Endodermal cell (in vitro differentiated cells): ENCODE measurements at places on chromosomes 16 and 17.
A peak's percentile ranks its signal among the peaks of the same experiment; 100 is the strongest.

- DNase-seq: no peak
These were observed 342.4 kb upstream of the TBX2 start for GRCh38 chr17:61057257-61057656.

GRCh38 chr16:85819245-85819644 is 19.8 kb downstream of the COX4I1 start:
- peak; percentile 98 for DNase-seq

- DNase-seq: no peak
These were observed 104.1 kb upstream of the CORO6 start for GRCh38 chr17:29726715-29727252.

- DNase-seq: peak; percentile 85
These were observed 743 bp upstream of the ARMC7 start for GRCh38 chr17:75109046-75109406.

DNA sequence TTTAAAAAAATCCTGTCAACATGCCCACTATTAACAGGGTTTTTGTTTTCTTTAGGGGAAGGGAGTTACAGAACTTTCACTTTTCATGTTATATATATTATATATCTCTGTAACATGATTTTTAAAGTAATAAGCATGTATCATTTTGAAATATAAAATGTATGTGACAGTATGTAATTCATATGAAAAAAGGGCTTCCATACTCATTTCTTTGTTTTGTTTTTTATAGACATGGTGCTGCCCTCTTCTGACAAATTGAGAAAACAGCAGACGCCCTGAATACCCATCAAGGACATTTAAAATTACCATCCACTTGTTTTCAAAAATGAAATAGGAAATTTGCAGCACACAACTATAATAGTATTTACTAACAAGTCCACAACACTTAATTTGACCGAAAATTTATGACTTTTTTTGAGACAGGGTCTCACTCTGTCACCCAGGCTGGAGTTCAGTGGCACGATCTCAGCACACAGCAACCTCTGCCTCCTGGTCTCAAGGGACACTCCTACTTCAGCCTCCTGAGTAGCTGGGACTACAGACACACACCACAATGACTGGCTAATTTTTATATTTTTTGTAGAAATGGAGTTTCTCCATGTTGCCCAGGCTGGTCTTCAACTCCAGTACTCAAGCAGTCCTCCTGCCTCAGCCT is 30.4 kb downstream of the CFDP1 start:
- no peak for DNase-seq

DNA sequence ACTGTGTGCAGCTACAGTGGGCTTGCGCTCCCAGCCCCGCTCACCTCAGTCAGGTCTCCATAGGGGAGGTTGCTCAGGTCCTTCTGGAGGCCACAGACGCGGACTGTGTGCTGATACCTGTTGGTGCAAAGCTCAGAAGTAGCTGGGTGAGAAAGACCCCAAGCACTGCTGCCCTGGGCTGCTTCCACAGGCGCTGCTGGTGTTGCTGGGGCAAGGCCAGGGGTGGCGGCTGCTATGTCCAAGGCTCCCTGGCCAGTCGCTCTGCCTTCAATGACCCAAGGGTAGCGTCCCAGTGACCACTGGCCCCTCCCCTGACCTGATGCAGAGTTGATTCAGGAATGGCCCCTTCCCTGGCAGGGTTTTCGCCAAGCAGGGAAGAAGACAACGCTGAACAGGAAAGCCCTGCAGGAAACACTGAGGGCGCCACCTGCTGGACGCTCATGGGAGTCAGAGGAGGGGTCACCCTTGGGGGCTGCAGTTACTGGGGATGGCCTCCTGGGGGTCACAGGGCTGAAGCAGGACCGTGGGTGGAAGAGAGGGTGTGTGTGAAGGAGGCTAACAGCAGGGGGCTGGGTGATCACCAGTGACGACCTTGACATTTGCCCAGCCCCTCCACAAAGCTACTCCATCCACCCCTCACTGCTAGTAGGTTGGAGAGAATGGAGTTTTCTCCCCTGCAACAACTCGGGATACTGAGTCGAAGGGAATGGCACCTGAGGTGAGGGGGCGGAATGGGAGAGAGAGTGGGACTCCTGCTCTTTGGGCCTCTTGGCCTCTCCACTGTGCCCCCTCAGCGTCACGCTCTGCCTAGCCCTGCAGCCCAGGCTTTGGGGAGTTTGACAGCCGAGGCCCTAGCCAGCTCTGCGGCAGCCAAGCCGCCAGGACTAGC is 38.3 kb downstream of the ABCC12 start:
- peak; percentile 97 for DNase-seq

DNA sequence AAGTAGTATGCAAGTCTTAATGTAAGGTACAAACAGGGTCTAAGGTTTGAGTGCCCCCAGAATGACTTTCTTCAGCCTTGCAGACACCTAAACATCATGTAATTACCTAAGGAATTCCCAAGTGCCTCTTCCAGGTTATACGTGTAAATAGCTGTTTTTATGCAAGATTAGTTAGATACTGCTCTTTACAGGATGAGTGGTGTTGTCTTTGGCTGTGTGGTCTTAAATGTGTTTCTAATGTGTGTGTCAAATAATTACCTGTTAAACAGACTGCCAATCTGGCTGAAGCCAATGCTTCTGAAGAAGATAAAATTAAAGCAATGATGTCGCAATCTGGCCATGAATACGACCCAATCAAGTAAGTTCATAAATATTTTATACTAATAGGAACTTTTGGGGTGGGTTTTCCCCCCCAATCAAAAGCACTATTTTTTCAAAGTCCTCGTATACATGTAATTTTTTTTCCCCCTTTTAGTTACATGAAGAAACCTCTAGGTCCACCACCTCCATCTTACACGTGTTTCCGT is 16.0 kb downstream of the RBBP6 start:
- no peak for DNase-seq
